ENCODE measurements at places on chromosomes 5 and 9.

- DNase-seq: no peak
Observed at GRCh38 chr5:135115591-135115990, 81.6 kb upstream of the PITX1 start.

GRCh38 chr5:157593052-157593757, 17.6 kb upstream of the ADAM19 start:
- DNase-seq: no peak

DNA sequence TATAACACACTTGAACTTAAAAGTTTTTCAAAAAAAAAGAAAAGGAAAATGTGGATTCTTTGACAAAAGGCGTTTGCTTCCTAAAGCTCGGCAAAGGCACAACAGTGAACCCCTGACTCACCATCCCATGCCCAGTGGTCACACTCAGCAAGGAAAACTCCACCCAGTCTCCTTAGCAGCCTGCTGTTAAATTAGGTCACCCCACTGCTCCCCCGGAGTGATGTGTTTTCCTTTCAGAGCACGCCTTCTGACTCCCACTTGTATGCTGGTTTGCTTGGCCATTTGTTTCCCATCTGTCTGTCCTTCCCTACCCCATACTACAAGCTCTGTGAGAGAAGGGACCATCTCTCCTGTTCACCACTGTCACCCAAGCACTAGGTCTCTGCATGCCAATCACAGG, 23.8 kb downstream of the RETREG1 start:
- DNase-seq: no peak

GRCh38 chr9:125884218-125884595, 137.0 kb downstream of the PBX3 start:
- no peak for DNase-seq

- no peak for DNase-seq
Observed at GRCh38 chr5:167633931-167634341, 657.5 kb upstream of the WWC1 start.

DNA sequence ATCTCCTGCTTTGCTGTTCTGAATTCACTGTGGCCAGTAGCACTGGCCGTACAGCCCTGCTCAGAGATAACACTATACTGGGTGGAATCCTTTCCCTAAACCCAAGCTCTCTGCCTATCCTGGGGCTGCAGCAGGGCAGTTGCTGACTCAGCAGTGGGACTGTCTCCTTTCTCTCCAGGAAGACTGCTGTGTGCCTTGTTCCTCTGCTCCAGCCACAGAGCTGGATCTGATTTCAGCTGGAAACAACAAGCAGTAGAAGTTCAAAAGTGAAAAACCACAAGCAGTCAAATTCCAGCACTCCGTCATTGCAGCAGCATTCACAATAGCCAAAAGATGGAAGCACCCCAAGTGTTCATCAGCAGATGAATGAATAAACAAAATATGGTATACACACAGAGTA, 105.0 kb downstream of the FBXL7 start:
- no peak for DNase-seq

DNA sequence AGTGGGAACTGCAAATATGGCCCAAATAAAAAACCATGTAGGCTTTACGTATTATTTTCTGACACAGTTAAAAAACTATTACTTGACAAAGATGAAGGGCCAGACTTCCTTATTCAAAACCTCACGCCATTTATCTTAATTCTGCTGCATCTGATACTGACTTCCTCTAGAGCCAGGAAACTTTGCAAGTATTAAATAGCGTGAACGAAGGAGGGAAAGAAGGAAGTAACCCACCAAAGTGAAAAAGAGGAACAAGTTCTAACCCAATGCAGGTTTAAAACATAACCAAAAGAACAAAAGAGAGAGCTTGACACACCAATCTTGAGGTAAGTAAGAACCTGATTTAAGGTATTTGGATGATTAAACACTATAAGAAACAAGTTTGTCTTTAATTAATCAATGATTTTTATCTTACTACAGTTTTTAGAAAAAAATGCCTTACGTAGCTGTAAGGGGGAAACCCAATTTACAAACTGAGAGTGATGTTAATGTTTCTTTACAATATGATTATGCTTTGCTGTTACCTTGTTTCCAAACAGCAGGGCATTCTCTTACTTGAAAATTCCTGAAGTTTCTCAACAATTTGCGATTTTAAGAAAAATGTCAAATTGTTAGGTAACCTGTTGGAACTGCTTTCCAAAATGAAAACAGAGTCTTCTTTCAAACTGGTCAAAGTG, at the start of gene GAPT:
Gene GAPT (plus strand): TSS at position 220 of the 677 bp plus-strand sequence. CDS start 3,102 bp downstream, outside the sequence.
- DNase-seq: peak; percentile 96

- no peak for DNase-seq
Observed at GRCh38 chr5:10337986-10338385, 15.5 kb upstream of the MARCHF6 start.

GRCh38 chr9:86990290-86990689, 43.0 kb upstream of the GAS1 start:
- DNase-seq: peak; percentile 5

DNA sequence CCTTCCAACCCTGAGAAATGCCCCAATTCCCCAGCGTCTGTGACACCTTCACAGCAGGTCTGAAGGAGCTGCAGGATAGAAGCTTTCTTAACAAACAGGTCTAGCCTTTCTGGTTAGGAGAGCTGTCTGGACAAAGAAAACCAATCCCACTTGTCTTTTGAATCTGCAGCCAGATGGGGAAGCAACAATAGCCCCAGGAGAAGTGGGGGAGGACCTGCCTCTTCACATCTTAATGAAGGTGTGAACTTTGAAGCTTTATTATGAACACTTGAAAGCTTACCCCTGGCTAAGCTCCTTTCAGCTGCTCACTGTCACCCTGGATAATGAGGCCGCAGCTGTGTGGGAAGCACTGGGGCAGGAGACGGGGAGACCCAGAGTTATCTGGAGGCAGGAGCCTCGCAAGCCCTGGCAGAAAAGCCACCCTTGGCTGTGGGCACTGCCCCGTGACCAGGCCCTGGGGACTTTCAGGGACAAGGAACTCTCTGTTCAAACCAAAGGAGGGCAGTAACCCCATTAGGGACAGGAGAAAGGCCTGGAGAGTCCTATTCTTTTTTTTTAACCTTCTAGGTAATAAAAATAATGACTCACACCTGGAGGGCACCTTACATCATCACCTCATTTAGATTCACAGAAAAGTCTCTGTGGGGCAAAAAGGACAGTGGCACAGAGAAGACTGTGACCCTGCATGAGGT, 151.8 kb upstream of the RAD23B start:
- DNase-seq: no peak

DNA sequence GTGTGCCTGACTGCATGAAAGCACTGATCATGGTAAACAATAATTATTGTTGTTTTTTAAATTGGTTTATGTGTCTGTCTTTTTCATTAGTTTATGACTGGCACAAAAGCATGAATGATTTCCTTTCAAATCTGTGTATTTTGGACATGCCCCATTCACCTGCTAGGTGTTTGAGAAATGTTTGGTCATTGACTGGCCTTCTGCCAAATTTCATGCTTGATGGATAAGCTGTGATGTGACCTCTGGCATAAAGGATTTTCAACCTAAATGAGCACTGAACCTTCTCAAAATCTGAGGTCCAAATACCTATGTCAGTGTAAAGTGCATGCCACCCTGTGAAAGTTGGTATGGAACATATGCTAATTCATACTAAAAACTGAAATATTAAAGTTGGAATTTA, 204.5 kb downstream of the BRINP1 start:
- no peak for DNase-seq

GRCh38 chr9:69696802-69697201, 24.6 kb upstream of the APBA1 start:
- DNase-seq: no peak

Measured in AML-193 (cell line).